ENCODE measurements at places on chromosomes 5 and 9.

GRCh38 chr9:18437315-18438201 lies 36.4 kb upstream of the ADAMTSL1 start:
- no peak for DNase-seq

GRCh38 chr9:96121136-96121535 lies 180.8 kb downstream of the HSD17B3 start:
- no peak for DNase-seq

DNA sequence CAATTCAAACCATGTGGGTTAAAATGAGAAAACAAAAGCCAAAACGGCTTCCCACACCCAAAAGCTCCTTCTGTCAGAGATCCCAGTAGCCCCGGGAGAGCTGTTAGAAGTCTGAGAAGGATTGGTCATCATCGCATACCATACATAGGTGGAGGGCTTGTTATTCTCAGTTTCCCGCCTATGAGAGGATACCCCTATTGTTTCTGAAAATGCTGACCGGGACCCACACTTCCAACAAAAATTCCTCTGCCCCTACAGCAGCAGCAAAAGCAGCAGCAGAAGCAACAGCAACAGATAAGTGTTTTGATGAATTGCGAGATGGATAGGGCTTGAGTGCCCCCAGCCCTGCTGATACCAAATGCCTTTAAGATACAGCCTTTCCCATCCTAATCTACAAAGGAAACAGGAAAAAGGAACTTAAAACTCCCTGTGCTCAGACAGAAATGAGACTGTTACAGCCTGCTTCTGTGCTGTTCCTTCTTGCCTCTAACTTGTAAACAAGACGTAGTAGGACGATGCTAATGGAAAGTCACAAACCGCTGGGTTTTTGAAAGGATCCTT lies at the start of gene TEK:
TSS of gene TEK (plus strand) at position 245 of the 561 bp plus-strand sequence. CDS start 366 bp downstream, outside the sequence.
- DNase-seq, result no peak

DNA sequence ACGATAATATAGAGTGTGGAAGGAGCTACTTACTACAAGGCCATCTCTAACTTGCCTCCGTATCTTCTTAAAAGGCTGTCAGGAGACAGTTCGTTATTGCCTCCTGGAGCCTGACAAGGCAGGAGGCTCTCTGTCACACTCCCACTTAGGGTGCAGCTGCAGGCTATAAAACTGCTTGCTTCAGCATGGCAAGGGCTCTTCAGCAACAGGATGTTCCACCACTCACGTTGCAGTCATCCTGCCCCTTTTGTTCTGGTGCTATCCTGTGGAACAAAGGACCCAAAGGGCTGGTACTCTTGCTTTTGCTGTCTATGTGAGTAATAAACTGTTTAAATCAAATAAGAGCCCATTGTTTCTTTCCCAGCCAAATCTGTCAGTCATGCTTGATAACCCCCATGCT lies 508.9 kb downstream of the NTRK2 start:
- no peak for DNase-seq

- DNase-seq, result no peak
Observed at GRCh38 chr5:114390431-114390830, 28.6 kb downstream of the KCNN2 start.

DNA sequence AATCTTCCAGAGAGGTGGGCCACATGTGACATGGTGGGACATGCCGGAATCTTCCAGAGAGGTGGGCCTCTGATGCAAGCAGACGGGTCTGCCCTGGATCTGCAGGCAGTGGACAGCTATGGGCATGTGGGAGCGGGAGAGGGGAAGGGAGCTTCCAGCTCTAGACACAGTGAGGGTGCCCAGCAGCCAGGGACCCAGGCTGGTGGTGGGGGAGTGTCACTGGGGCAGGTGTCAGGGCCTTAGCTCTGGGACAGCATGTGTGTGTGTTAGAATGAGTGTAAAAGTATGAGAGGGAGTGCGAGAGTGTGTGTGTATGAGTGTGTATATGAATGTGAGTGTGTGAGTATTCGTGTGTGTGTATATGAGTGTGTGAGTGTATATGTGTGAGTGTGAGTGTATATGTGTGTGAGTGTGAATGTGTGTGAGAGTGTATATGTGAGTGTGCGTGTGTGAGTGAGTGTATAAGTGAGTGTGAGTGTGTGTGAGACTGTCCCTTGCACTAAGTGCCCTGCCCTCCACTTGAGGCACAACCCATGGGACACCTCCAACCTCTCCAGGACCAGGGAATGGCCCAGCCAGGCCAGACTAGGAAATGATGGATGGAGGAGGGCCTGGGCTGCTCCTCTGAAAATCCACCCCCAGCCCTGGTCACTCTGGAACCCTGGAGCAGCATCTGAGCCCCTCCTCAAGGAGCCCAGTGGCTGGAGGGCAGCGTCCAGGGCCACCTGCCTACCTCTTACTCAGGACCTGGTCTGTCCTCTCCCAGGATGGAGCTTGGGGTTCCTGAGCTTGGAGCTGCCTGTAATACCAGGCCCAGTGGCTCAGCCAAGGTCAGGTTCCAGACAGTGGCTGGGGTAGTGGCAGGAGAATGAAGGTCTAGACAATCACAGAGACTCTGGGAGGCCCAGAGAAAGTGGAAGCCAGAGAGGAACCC lies 122.2 kb downstream of the C9orf50 start:
- DNase-seq, result no peak

DNA sequence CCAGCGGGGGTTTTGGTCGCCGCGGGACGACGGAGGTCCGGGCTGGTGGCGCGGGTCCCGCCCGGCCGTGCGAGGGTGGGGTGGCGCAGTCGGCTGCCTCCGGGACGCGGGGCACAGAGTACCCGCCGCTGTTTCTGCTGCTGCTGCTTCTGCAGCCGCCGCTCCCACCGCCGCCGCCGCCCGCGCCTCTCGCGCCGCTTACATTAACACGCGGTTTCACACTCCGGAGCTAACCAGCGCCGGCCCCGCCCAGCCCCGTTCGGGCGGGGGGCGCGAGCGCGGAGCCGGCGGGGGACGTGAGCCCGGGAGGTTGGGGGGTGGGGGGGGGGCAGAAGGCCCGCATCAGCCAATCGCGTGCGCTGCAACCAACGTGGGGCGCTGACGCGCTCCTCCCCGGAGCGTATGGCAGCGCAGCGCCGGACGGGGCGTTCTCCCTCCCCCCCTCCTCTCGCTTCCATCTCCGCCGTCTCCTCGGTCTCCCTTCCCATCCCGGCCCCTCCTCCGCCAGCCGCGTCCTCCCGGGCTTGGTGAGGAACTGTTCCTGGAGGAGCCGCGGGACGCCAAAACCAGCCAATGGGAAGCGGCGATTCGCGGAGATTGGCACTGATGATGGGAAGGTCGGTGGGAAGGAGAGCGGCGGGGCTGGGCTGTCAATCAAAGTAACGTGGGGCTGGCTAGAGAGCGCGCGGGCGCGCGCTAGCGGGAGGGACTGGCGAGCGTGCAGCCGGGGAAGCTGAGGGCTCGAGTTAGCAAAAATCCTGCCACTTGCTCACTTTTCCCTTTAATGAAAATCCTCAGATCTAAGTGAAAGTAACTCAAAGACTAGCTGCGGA lies at the start of gene TLE1:
TSS of gene TLE1 (minus strand) at position 205 of the 833 bp plus-strand sequence. CDS start 1,307 bp downstream, outside the sequence.
- peak; percentile 62 for DNase-seq

- DNase-seq, result no peak
Observed at GRCh38 chr5:67301285-67301903, 104.8 kb upstream of the CD180 start.

DNA sequence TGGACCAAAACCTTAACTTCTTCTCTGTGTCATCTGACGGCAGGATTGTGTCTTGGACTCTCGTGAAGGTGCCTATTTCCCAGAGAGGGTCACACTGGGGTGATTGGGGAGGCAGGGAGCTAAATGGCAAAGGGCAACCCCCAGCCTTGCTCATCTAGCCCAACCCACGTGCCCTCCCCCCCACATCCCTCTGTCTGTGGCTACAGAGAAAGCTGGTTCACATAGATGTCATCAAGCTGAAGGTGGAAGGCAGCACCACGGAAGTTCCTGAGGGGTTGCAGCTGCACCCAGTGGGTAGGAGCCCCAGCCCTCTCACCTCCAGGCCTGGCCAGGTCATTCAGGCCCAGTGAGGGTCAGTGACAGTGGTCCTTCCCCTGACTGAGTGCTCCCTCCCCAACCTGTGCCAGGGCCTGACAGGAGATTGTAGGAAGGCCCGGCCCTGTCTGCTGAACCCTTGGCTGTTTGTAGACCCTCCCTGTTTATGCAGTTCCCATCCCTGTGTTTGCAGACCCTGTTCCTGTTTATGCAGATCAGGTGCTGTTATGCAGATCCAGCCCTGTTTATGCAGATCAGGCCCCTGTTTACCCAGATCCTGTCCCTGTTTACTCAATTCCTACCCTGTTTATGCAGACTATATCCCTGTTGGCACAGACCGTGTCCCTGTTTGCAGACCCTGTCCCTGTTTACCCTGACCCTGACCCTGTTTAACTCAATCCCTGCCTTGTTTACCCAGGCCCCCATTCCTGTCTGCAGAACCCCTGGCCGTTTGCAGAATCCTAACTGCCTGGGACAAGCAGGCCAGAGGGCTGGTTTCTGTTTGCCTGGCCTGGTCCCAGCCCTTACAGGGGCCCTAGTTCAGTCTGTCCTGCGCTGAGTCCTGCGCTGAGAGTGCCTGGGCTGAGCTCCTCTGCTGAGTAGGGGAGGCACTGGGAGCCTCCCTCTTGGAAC lies 10.4 kb downstream of the ENHO start:
- DNase-seq, result no peak

DNA sequence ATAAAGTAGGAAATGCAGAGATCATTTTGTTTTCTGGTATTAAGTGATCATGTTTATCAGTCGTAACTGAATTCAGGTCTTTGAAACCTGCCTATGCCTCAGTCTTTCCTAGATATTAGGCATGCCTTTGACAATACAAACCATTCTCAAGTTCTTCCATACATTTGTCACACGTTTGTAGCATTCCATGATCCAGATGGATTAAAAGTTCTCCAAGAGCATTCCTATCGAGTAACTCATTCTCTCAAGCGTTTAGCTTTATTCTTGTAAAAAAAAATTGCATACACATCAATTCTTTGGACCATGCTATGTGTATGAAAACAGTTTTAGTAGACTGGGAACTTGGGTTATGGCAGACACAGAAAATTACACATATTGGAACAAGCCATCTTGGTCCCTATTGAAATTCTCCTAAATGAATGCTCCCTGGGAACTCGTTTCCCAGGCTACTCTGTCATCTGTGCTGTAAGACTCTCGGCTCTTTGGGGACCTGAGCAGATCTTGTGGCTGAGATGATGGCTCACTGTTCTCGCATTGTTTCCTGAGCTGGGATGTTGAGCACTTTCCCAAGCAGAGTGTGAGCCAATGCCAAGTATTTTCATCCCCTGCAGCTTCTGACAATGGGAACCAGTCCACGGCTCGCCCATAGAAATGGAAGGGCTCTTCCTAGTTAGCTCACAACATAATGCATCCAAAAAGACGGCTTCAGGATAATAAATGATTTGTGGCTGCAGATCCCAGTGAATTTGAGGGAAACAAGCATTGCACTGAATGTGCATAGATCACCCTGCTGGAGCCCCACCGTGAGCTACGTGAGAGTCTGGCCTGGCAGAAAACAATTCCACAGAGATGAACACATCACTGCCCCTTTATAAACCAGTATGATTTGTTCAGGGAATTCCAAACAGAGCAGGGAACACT lies 230.2 kb downstream of the IRX1 start:
- DNase-seq, result no peak

All from activated CD8-positive, alpha-beta memory T cell treated with anti-CD3 and anti-CD28 coated beads for 4 hours (primary cell).